ENCODE measurements at places on chromosomes 11 and 22.

GRCh38 chr11:110095554-110095953, 2.4 kb downstream of the ZC3H12C start:
- no peak for DNase-seq

- DNase-seq: no peak
Measured at GRCh38 chr11:19365743-19366410, 125.1 kb upstream of the E2F8 start.

DNA sequence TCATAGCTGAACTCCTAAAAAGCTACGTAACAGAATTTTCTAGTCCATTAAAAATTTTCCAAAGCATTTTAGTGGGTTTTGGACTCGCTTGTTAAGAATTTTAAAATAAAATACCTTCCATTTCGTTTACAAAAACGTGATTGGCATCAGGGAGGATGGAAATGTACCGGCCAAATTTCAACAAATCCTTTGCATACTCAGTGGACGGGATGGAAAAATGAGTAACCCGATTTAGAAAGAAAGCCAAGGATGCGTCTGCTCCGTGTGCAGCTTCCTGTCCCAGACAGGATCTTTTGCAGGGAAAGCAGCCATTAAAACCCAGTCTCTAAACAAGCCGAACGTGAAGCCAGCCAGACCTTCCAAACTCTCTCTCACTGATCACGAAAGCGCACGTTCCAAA, 15.6 kb downstream of the TMEM184B start:
- no peak for DNase-seq

DNA sequence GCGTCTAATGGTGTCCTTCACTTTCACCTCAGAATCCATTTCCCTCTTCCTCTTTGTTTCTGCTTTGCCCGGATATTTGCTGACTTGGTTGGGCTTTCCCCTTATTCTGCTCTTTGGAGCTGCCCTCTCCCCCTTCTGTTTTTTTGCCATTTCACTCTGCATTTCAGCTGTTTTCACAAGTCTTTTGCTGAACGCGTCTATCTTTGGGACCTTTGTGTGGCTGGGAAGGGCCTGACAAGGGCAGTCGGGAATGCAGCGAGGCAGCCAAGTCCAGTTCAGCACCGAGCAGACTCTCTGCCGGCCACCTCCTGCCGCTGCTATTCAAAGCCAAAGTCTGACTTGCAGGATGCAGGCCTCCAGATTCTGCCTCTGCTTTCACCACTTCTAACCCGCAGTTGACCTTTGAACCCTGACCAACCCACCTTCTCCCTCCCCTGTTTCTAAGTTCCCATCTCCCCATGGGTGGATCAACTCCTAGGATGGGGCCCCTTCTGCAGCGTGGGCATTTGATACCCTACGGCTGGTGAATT, 38.2 kb downstream of the FEZ1 start:
- no peak for DNase-seq

DNA sequence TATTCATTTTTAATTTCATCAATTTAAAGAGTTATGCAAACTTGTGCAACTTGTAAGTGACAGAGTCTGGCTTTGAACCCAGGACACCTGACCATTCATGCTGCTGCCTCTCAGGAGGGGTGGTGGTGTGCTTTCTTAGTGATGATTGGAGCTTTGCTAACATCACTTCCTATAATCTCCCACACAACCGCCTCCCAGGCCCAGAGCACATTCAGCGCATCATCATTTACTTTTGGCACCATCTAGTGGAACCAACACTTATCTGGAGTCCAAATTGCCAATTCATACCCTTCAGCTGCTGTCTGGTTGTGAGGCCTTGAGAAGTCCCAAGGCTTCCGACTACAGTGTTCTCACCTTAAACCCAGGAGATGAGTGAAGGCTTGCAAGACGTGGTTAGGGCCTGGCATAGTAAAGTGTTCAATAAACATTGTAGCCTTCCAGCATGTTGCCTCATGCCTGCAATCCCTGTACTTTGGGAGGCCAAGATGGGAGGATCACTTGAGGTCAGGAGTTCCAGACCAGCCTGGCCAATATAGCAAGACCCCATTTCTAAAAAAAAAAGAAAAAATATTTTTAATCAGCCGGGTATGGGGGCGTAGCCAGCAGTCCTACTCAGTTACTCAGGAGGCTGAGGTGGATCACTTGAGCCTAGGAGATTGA, 1.1 kb upstream of the TTLL1 start:
- no peak for DNase-seq

GRCh38 chr11:121841487-121842191, 274.4 kb downstream of the BLID start:
- DNase-seq: no peak

GRCh38 chr11:3859373-3859881, 4.0 kb downstream of the STIM1 start:
- no peak for DNase-seq

GRCh38 chr11:69666752-69667536, 8.2 kb downstream of the LTO1 start:
- DNase-seq: no peak

GRCh38 chr11:69686452-69686851, 11.3 kb upstream of the LTO1 start:
- no peak for DNase-seq

DNA sequence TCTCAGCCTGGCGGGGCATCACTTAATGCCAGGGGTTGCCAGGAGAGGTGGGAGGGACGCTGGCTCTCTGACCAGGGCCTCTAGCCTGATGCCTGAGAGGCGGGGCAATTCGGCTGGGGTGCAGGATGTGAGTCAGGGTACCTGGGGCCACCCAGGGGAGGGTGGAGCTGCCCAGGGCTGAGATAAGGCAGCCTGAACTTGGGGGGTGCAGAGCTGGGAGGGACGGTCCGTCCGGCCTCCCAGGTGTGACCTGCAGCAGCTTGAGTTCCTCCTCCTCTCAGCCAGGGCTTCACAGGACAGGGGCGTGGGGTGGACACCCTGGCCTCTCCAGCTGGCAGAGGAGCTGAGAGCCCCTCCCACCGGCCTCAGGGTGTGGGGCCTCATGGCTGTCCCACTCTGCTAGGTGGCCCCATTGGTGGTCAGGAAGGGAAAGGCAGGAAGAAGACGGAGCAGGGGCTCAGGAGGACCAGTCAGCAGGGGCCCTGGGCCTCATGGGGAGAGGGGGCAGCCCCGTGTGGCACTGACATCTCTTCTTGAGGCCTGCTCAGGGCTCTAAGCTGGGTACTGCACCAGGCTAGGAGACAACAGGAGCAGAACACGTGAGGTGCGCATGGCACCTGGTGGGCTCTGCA, 942 bp upstream of the RPS6KA4 start:
- DNase-seq: no peak

DNA sequence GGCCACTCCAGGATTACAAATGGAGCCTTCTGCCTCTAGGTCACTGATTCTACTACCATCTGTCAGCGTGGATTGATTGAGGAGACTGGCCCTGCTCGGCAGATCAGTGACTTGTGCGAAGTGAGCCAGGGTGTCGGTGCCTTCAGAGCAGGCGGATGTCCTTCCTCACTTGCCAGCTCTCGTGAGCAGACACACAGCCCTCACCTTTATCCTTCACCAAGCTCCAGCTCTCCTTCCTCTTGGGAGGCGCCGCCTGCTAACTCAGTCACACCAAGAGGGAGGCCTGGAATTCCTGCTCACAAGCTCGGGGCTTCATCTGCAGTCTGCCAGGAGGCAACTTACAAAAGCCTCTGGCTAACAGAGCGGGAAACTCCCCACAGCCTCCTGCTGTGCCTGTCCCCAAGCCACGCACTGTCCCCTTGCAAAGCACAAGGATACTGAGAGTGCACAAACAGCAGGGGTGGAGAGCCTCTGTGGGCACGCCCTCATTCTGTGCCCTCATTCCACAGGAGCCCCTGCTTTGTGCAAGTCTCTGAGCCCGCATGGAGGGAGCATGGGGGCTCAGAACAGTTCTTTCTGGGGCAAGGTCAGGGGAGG, 3.5 kb upstream of the TCF20 start:
- no peak for DNase-seq

GRCh38 chr11:62435846-62436660, 17.2 kb downstream of the SCGB1A1 start:
- DNase-seq: no peak

DNA sequence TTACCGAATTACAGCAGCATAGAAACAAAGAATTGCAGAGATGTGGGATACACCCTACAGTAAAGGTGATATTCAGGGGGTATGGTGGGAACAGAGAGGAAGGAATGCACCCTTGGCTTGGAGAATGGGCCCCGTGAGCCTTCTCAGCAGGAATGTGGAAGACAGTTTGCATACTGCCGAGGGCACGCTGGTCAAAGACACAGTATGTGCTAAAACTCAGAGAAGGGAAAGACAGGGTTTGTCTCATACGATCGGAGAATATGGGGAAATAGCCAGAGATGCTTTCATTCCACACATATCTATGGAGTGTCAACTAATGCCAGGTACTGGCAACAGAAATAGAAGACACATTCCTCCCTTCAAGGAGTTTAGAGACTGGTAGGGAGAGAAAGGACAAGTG, 36.9 kb downstream of the UBASH3B start:
- no peak for DNase-seq

- no peak for DNase-seq
Measured at GRCh38 chr11:34341931-34342533, 15.8 kb downstream of the ABTB2 start.

DNA sequence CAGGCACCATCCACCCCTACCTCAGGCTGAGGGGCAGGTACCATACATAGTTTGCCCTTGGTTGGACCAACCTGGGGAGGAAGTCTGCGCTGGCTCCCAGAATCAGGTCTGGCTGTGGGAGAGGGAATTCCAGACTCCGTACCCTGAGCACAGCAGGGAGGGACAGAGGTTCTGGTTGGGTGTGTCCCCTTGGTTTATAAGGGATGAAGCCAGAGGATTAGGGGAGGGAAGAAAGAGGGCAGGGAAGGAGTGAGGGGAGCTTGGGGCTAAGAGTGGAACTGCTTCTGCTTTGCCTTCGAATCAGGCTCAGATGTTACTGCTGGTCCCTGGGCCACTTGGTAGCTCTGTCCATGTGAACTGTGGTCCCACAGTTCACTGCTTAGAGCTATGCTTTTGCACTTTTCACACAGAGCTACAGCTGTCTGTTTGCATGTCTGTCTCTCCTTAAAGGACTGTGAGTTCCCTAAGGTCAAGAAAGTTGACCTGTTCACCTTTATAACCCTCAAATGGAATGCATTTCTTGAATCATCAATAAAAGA, 9.2 kb downstream of the MMP20 start:
- no peak for DNase-seq

DNA sequence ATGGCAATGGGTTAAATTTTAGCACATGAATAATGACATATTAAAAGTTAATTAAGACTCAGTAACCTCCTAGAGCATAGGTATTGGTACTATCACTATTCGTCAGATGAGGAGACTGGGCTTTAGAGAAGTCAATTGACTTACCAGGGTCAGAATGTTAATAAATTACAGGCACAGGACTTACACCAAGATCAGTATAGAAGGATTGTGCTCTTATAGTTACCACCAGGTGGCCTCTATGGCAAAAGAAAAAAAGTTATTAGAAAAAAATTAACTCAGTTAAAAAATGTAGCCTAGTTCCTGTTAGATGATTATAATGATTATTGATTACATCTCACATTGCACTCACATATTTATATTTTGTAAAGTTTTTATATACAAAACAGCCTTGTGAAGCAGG, 1163.7 kb downstream of the FAM181B start:
- no peak for DNase-seq

DNA sequence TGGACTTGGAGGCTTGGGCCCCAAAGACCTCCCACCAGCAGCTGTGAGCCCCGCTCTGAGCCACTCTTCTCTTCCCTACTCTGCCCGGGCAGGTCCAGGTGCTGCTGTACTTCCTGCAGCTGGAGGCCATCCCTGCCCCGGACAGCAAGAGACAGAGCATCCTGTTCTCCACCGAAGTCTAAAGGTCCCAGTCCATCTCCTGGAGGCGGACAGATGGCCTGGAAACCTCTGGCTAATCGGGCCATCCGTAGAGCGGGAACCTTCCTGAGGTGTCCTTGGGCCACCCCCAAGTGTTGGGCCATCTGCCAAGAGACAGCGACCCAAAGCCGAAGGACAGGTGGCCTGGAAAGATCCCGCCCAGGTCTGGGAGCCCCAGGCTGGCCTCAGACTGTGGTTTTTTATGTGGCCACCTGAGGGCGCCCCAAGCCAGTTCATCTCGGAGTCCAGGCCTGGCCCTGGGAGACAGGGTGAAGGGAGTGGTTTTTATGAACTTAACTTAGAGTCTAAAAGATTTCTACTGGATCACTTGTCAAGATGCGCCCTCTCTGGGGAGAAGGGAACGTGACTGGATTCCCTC, 135.1 kb downstream of the BCR start:
- DNase-seq: no peak

- DNase-seq: no peak
Measured at GRCh38 chr11:92850296-92850826, 119.1 kb upstream of the MTNR1B start.

DNA sequence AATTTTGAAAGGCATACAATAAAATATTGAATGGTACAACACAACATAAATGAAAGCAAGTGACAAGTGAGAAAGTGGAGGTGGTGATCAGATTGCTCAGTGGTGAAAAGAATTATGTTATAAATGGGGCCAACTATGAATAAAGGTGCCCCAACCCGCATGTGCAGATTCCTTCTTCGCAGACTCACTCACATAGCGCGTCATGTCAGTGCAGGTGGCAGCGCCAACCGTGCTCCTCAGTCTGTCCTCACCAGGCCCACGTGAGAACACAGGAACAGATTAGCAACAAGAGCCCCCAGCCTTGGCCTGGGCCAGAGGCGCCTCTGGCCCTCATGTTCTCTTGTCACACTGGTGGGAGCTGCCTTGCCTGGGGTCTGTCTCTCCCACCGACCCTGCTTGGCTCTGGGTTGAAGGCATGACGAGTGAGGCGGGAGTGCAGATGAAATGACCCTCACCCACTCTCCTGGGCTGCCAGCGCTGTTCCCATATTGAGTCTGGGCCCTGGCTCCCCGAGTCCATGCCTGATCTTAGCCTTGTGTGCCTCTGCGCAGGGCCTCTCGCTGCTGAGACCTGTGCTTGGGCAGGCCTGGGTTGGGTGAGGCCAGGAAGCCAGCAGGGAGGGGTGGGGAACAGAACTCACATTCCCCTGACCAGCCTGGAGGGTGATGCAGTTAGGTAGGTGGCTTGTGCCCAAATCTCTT, 6.4 kb downstream of the ATG16L2 start:
- DNase-seq: no peak

GRCh38 chr22:25059438-25059837, 106.9 kb downstream of the KIAA1671 start:
- no peak for DNase-seq

DNA sequence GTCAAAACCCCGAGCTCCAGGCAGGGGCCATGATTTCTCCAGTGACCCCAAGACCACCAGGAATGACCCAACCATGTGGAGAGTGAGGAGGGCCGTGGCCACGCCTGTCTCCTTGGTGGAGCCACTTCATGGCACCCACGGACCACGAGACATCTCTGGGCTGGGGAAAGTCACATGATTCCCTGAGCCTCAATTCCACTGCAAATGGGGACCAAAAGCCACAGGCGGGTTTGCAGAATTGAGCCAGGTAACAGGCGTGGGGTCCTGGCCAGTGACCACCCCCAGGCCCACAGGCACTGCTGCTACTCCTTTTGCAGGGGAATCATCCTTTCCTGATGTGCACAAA, 178.9 kb downstream of the CTTN start:
- DNase-seq: no peak

- no peak for DNase-seq
Measured at GRCh38 chr11:107699371-107700285, 12.2 kb downstream of the SLN start.
